ELR (cell line): ENCODE measurements at places on chromosomes 6 and 20.

DNA sequence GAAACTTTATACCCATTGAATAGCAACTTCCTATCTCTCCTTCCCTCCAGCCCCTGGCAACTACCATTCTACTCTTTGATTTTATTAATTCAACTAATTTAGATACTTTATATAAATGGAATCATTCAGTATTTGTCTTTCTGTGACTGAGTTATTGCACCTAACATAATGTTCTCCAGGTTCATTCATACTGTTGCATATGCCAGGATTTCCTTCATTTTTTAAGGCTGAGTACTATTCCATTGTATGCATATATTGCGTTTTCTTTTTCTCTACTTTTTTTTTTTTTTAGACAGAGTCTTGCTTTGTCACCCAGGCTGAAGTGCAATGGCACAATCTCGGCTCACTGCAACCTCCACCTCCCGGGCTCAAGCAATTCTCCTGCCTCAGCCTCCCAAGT lies 49.5 kb upstream of the BEND6 start:
- no peak for DNase-seq

DNA sequence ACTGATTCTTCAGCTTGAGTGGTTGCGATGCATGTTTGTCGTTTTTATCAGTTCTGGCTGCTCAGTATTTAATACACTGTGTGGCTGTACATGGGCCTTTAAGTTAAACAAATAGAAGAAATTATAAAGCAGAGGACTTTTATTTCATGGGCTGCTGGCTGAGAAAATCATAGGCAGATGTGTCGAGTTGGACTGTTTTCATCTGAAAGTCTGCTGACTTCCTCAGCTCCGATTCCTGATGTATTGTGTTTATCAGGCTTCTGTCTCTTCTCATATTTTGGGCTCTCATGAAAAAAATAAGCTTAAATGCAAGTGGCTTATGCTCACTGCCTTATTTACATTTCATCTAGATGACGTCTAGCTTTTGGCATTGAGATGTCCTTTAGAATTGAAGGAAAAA lies 129.5 kb upstream of the GGTLC1 start:
- DNase-seq = no peak

DNA sequence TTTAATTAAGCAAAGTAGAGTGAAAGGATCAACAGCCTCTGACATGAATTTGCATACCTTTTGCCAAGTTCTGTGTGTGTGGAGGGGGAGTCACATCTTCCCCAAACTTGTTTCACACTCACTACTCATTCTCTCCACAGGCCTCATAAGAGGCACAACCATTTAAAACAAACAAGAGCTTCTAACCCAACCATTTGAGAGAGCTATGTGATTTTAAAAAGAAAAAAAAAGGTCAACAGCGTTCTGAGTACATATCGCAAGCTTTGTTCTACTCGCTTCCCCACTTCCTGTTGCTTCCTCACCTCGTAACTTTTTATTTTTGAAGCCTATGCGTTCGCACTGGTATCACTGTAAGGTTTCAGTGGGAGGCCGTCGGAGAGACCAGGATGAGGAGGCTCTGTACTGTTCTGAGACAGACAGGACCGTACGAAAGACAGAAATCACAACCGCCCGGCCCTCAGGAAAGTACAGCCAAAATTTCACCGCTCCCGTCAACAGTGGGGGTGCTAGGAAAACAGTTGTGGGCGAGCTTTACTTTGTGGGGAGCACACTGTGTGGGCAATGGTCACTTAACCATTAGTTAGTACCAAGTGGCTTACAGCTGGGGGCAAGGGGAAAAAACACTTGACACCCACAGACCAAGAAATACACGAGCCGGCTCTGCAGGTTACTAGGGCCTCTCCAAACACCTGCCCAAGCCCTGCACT lies 61.3 kb downstream of the TRERF1 start:
- DNase-seq = no peak

- DNase-seq = no peak
These were observed 719.7 kb upstream of the MARCKS start for GRCh38 chr6:113137426-113137825.

- peak; percentile 33 for DNase-seq
These were observed 323.0 kb downstream of the ESR1 start for GRCh38 chr6:152130441-152130840.

GRCh38 chr20:62011938-62012534 lies 53.6 kb downstream of the TAF4 start:
- DNase-seq = no peak

GRCh38 chr6:62612471-62612870 lies 326.4 kb upstream of the KHDRBS2 start:
- no peak for DNase-seq

- DNase-seq = peak; percentile 56
These were observed 233.7 kb downstream of the THBS2 start for GRCh38 chr6:169019727-169020491.

DNA sequence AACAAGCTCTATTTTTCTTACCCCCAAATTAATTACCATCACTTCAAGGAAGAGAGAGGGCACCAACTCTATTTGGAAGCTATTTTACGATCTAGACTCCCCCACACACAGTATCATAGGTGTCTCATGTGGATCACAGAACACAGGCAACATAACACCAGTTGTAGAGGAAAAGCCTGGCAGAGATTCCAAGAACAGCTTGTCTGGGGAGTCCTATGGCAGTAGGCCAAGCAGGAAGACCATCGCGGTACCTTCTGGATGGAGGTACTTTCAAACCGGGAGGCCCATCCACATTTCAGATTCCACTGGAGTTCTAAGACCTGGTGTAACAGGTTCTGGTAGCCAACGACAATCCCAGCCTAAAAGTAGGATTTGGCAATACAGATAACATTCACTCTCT lies 37.6 kb upstream of the SPDEF start:
- DNase-seq = no peak

DNA sequence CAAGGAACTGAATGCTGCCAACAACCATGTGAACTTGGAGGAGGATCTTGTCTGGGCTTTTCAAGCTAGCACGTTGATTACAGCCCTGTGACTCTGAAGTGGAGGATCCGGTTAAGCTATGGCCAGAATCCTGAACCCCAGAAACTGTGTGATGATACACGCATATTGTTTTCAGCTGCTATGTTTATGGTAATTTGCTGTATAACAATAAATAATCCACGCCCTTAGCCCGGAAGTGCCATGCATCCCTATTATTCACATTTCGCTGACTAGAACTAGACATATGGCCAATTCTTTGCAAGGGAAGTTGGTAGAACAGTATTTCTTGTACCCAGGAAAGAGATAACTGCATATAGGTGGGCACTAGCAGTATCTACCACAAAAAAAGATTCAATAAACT lies 510.8 kb upstream of the BTBD3 start:
- DNase-seq = no peak

DNA sequence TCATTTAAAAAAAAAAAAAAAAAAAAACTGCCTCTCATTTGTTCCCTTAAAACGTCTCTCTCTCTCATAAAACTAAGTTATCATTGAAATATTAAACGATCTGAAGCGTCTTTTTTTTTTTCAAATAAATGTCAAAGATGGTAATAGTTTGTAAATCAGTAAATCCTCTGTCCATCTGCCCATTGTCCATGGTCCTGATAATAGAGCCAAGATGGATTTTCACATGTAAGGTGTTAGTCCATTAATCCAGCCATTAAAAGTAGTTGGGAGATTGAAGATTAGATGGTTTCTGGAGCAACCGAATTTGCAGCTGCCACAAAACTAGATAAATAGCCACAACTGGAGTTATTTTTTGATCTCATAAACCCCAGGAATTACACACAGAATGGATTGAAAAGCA lies 145.8 kb upstream of the SNX9 start:
- DNase-seq = no peak

DNA sequence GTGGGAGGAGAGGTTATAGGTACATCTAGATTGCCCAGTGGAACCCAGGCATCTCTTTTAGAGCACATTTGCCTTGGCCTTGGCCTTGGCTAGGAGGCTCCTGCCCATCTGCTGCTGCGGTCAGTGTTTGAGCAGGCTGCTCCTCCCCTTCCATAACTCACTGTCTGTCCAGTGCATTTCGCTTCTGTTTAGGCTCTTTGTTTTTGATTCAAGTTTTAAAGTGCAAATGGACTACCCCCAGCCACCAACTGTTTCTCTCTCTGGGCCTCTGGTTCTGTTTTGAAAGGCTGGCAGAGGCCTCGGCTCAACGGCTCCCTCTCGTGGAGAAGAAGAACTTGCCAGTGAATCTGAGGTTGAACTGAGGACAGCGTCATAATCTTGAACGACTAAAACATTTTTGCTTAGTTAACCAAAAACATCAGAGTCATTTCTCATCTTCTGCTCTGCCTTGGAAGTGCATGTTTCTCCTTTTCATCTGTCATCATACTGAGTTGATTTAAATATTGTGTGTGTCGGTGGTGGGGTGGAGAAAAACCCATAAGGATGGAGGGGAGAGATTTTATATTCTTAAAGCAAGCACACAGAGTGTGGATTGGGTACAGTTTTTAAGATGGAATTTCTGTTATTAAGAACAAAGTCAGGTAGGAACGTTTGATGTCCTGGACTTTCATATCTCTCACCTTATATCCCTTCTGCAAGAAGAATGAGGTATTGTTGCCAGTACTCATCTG lies 171.4 kb downstream of the DTNBP1 start:
- peak; percentile 76 for DNase-seq

GRCh38 chr6:163525926-163526325 lies 111.4 kb downstream of the QKI start:
- peak; percentile 55 for DNase-seq
